ENCODE measurements at places on chromosomes 2 and 18.

DNA sequence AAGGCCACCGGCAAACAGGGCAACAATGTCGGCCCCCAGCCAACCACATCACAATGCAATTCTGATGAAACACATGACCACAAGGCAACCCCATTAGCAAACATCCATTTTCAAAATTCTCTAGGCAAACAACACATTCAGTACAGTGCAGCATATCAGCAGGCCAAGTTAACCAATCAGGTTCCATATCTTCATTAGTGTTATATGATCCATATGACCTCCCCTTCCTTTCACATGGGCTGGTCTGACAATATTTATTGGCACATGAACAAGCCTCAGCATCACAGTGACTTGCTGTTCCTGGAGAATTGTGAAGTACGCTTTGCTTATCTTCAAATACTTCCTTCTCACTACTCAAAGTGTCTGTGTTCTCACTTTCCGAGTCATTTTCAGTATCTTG lies 19.8 kb downstream of the RNF103 start:
- no peak for DNase-seq

DNA sequence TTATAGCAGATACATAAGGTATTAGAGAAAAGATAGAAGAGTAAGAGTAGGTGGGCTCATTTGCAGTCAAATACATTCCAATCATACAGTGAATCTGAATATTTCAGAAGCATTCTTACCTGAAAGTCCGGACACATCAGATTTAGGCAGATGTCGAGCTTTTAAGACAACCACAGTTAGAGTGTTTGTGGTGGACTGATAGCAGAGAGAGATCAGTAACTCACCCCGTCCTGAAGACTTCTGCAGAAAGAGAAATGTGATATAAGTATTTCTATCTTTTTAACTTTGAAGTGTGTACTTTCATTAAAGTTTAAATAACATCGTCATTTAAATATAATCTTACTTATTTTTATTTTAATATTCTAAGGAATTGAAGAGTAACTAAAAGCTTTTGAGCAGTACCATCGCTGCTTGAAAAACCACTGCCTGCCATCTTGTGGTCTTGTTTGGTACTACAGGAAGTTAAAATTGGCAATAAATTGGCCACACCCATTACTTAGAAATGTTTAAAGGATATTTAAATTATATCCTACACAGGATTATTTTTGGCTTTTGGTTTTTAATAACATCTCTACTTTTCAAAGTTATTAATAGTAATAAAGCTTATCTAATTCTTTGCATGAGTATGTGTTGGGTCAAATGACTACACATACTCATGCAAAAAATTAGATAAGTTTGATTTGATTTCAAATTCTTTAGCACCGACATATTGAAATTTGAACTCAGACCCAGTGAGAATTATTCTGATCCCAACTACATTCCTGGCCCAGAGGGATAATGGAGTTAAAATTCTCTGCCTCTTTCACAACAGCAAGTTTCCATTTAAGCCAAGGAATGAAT lies 5.5 kb downstream of the SYT4 start:
- DNase-seq: no peak

DNA sequence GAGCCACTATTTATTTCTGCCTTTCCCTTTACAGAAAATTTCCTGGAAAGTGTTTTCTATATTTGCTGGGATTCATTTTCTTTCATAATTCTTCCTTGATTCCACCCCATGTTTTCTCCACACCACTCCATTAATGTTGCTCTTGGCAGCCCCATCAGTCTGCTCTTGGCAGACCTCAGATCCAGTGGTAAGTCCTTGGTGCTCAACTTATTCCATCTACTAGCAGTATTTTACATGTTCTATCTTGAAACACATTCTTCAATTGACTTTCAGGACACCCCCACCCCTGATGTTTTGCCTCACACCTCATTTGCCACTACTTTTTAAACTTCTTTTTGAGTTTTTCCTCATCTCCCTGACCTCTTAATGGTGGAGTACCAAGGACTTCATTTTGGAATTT lies 65.0 kb downstream of the HNMT start:
- no peak for DNase-seq

DNA sequence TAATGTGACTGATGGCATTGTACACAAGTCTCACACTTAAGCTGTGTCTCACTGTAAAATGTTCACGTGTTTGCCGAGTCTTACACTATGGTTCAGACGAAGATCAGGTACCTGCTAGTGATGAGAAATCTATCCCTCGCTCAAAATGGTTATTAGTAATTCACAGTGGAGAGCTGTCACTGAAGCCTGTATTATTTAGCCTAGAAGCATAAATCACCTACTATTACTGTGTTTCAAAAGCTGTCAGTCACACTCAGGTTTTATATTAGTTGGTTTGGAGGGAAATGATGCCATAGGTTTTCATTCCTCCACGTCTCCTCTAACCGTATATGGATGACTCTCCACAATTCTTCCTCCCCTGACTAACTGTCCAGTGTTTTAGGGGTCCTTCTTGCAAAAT lies 292.4 kb upstream of the ZEB2 start:
- no peak for DNase-seq

DNA sequence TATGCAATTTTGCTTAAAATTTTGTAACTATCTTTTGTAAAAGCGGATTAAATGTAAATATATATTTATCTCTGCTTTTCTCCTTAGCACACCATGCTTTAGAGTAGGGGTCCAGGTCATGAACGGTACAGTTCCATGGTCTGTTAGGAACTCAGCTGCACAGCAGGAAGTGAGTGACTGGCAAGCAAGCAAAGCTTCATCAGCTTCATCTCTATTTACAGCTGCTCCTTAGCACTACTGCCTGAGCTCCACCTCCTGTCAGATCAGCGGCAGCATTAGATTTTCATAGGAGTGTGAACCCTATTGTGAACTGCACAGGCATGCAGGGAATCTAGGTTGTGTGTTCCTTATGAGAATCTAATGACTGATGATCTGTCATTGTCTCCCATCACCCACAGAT lies 959.0 kb upstream of the SLC39A10 start:
- DNase-seq: no peak

GRCh38 chr2:37894047-37894446 lies 31.0 kb upstream of the RMDN2 start:
- DNase-seq: no peak

DNA sequence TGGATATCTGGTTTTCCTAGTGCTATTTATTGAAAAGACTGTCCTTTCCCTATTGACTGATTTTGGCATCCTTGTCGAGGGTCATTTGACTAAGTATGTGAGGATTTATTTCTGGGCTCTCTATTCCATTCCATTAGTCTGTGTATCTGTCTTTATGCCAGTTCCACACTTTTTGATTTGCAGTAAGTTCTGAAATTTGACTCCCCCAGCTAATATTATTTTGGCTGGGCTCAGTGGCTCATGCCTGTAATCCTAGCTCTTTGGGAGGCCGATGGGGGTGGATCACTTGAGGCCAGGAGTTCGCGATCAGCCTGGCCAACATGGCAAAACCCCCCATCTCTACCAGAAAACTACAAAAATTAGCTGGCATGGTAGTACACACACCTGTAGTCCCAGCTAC lies 46.8 kb upstream of the GAREM2 start:
- no peak for DNase-seq

GRCh38 chr2:233349005-233349998 lies 5.0 kb upstream of the DGKD start:
- no peak for DNase-seq

DNA sequence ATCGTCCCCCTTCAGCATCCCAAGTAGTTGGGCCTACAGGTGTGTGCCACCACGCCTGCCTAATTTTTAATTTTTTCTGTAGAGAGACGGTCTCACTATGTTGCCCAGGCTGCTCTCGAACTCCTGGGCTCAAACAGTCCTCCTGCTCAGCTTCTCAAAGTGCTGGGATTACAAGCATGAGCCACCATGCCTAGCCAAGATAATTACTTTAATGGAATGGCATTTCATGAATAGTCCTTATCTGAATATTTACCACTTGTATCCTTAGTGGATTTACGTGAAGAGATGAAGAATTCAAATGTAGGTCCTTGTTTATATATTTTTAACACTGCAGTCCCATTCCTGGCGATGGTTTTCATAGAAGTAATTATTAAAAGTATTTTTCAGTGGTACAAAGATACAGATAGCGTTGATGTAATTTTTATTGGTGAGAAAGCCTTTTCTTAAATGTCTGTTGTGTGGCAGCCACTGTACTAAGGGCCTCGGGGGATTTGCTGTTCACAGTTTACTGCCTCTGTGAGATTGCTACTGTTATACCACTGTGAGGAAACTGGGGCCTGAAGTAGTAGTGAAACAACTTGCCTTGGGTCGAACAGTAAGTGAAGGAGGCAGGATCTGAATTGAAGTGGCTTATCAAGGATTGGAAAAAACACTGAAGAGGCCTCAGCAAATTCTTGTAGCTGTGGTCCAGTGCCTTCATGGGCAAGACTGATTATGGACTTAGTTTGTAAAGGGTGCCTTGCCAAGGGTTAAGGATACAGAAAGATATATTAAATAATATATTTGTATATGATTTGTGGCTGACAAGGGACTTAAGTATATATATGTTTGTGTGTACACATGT lies 151.2 kb downstream of the PRPF40A start:
- no peak for DNase-seq

DNA sequence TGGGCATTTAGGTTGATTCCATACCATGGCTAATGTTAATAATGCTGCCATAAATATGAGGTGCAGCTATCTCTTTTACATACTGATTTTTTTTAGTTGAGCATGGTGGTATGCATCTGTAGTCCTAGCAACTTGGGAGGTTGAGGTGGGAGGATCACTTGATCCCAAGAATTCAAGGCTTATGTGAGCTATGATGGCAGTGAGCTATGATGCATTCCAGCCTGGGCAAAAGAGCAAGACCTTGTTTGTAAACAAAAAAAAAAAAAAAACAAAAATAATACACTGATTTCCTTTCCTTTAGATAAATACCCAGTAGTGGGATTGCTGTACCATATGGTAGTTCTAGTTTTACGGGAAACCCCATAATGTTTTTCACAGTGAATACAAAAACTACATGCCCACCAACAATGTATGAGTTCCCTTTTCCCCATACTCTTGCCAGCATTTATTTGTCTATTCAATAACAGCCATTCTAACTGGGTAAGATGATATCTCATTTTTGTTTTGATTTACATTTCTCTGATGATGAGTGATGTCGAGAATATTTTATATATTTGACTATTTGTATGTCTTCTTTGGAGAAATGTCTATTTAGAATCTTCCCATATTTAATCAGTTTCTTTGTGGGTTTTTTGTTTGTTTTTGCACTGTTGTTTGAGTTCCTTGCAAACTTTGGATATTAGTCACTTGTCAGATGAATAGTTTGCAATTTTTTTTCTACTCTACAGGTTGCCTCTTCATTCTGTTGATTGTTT lies 281.0 kb upstream of the KYNU start:
- DNase-seq: no peak

DNA sequence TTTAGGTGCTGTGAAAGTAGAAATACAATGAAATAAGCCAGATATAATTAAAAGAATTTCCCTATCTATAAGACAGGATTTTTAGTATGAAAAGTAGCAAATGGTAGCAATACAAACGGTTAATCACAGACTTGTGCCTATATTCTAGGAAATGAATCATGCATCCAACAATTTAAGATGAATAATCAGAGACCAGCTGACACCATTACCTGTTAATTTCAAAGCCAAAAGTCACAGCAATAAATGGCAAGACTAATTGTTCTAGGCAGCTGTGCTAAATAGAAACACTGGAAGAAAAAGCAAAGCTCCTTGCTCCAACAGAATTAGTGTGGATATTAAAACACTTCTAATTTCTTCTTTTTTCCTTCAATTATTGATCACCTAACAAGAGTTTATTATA lies 35.1 kb upstream of the MPP4 start:
- DNase-seq: no peak

DNA sequence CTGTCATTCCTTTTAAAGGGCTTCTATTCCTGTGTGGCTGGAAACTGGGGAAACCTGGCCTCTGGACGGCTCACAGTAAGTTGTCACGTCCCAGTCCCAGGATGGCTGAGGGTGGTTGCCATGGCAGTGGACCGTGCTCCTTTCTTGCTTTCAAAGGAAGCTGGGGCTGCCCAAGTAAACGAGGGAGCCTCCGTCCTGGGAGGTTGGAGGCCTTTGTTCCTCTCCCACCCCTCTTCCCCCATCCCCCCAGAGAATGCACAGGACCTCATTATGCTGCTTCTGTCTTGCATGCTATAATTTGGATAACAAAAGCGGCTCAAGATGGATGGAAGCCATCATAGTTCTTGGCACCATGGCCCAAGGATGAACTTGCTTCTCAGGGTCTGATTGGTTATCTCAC lies 325.5 kb upstream of the HS6ST1 start:
- DNase-seq: no peak

DNA sequence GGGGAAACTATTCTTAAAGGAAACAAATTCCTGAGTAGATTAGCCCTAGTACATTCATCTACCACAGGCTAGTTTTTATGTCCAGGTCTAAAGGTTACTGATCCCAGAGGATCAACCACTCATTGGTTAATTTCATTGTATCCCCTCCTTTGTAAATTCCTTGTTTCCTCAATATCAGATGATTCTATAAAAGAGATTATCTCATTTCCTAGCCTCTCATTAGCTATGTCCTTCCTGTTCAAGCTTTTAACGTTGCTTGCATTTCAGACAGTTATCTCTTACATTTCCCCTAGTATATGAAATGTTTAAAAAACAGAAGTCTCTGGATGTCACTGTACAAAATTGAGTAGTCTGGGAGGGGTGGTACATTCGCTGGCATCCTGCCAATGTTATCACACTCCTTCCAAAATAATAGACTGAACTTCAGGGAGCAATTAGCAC lies 24.2 kb upstream of the ARMC9 start:
- DNase-seq: no peak

- no peak for DNase-seq
Measured at GRCh38 chr2:36060133-36060532, 295.4 kb upstream of the CRIM1 start.

GRCh38 chr2:50872543-50872942 lies 159.4 kb downstream of the NRXN1 start:
- DNase-seq: no peak

- no peak for DNase-seq
Measured at GRCh38 chr2:85309699-85310321, 18.0 kb downstream of the TGOLN2 start.

GRCh38 chr2:16059393-16060016 lies 119.2 kb downstream of the MYCN start:
- DNase-seq: no peak

- peak; percentile 18 for DNase-seq
Measured at GRCh38 chr18:8988260-8988871, 114.1 kb upstream of the NDUFV2 start.

- DNase-seq: no peak
Measured at GRCh38 chr2:151777935-151778334, 43.7 kb upstream of the NEB start.

DNA sequence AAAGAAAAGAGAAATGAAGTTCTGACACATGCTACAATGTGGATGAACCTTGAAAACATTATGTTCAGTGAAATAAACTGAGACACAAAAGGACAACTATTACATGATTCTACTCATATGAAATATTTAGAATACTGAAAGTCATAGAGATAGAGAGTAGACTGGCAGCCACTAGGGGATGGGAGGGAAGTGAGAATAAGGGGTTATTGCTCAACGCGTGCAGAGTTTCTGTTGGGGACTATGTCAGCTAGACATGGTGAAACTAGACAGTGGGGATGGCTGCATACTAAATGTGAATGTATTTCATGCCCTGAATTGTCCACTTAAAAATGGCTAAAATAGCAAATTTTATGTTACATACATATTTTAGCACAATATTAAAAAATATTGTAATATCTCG lies 108.7 kb upstream of the ATL2 start:
- no peak for DNase-seq

GRCh38 chr2:203740871-203741281 lies 34.4 kb downstream of the CD28 start:
- DNase-seq: no peak

- DNase-seq: no peak
Measured at GRCh38 chr2:181177376-181177775, 197.0 kb downstream of the UBE2E3 start.
